Glutamatergic neuron (in vitro differentiated cells): ENCODE measurements at places on chromosomes 11 and 22. TPM values are rescaled to one million over a fixed set of nuclear protein-coding genes. Genes with fewer than 3 reads are reported as not detected.

- no peak for DNase-seq
These were observed 62.6 kb downstream of the KCNJ1 start for GRCh38 chr11:128804481-128804880.

VWCE gene
- total RNA-seq, result 27.3 TPM

OR56B4 gene
- not detected for total RNA-seq

RASGRP2 gene
- total RNA-seq, result 2.9 TPM
